ENCODE measurements at places on chromosomes 1 and 21.

- no peak for DNase-seq
These were observed 32.6 kb downstream of the FOXO6 start for GRCh38 chr1:41393716-41394368.

DNA sequence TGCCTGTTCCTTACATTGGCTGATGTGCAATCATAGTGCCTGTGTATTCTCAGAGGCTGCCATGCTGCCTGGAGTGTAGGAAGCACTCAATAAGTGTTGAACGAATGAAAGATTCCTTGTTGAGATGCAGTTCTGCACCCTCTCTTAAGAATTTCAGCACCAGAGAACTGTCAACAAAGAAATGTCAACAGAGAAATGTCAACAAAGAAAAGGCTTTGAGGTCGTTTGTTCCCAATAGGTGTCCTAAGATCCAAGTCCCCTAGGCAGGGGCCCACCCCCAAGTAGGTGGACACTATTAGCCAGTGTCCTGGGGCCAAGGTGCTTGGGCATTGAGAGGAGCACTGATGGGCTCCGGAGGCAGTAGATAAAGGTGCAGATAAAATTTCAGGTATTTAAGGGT lies 12.6 kb downstream of the KCND3 start:
- no peak for DNase-seq

- DNase-seq: no peak
These were observed 353.4 kb upstream of the ZRANB2 start for GRCh38 chr1:71434240-71434639.

DNA sequence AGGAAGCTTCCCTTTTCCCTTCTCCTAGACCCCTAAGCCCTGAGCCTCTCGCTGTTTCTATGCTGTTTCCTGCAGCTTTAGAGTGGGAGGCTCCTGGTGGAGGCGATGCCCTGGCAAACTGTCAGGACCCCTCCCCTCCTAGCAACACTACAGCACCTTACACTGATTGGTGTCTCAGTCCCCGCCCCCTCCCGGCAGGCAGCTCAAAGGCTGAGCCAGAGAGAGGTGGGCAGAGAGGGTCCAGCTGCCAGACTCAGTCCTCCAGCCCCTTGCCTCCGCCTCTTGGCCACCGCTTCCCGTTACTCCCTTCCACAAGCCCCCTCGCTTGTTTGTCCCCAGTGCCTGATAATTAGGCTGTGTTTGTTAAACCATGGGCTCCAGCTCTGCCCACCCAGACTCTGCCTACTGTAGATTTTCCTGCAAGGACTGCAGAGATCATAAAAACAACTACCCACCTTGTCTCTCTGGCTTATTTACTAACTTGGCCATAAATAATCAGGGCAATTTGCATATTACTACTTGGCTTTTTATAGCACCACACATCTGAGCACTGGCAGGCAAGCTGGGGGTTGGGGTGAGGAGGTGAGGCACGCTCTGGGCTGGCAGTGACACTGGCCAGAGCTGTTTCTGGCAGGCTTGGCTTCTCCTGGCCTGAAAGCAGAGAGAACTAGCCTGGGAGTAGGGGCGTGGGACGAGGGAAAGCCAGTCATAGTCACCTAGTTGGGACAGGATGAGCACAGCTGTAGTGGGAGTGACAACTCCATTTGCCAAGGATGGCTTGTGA lies 107.5 kb downstream of the CSMD2 start:
- DNase-seq: peak; percentile 70

- DNase-seq: peak; percentile 85
These were observed 119.2 kb downstream of the GALNT2 start for GRCh38 chr1:230186003-230186863.

DNA sequence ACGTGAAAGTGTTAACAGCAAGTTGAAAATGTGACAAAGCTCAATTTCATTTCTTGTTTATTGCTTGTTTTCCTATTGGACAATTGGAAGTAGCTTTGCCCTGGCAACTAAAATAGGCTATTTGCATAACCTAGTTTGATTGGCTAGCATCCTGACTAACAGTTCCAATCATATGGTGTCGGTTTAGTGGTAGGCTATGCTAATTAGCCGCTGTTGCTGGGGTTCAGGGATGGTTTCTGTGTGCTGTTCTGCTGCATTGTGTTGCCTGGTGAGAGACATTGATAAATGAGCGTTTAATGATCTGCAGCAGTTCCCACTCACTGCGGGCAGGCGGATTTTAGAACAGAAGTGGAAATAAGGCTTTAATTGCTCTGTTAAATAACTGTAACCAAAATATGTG lies 68.5 kb downstream of the DYRK1A start:
- peak; percentile 77 for DNase-seq

- no peak for DNase-seq
These were observed 6.1 kb downstream of the AK2 start for GRCh38 chr1:33030575-33030974.

DNA sequence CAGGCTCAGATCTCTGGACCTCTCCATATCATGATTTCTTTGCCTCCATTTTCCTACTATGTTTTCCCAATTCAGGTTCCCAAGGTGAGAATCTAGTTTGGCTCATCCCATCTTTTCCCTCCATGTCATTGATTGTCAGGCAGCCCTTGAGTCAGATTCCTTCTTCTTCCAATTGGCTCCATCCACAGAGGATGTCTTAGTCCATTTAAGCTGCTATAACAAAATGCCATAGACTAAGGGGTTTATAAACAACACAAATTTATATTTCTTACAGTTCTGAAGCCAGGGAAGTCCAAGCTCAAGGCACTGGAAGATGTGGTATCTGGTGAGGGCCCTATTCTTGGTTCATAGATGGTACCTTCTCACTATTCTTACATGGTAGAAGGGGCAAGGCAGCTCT lies 42.8 kb upstream of the SLC2A1 start:
- no peak for DNase-seq

- DNase-seq: no peak
These were observed 42.3 kb downstream of the MDM4 start for GRCh38 chr1:204558467-204558866.

DNA sequence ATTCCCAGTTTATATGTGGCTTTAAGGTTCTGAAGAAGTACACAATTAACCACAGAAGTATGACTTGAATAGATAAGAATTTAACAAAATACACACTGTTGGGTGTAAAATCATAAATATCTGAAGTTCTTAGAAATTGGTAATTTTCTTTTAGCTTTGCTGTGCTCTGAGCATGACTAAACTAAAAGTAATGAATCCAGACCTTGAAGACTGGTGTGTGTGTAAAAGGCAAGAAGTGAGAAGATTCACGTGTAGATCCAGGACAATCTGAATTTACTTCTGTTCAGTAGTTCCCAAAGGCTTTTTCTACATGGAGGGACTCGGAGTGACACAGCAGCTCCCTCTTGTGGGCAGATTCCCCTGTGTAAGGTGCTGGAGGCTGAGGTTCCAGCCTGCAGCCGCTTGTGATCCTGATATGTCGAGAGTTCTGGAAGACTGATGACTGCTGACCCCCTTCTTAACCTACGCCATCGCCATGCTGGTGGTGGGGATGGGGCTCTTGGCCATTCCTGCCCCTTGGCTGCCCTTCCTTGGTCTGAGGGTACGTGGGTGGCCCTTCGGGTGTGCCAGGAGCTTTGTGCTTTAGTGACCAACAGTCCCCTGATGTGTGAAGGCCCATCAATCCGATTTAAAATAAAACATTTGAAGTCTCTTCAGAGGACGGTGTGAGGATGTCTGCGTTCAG lies 62.7 kb downstream of the ADARB1 start:
- peak; percentile 96 for DNase-seq

- no peak for DNase-seq
These were observed 29.3 kb upstream of the SLC45A3 start for GRCh38 chr1:205709640-205710039.

DNA sequence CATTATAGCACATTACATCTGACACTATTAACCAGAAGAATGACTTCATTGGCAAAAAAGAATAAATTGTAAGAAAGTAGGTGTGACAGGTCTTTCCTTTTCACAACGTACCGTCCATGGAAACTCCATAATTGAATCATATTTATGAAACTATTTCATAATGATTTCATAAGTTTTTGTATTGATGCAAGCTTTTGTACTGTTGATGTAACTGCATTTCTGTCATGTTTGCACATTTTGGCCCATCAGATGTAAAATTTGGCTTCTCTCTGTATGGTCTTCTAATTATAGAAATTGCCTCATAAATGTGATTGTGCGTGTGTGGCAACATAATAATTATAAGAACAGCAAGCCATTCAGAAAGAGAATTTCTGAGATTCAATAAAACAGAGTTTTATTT lies 180.7 kb upstream of the ZNHIT6 start:
- no peak for DNase-seq

- no peak for DNase-seq
These were observed 4.5 kb upstream of the DIP2A start for GRCh38 chr21:46454142-46454541.

DNA sequence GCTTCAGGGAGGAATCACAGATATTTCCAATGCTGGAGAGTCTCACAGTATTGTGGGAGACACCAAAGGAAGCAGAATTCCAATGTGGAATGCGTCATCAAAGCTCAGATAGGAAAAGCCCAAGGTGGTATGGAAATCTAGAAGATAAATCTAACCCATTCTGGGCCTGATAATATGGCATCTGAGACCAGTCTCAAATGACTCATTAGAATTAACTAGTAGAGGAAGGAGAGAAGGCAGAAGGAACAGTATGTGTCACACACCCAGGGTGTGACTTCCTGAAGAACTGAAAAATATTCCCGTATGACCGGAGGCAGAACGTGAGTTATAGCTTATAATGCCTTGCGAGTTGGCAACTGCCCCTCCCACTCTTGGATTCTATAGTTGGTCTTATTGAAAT lies 499.2 kb downstream of the PLPP3 start:
- DNase-seq: no peak

DNA sequence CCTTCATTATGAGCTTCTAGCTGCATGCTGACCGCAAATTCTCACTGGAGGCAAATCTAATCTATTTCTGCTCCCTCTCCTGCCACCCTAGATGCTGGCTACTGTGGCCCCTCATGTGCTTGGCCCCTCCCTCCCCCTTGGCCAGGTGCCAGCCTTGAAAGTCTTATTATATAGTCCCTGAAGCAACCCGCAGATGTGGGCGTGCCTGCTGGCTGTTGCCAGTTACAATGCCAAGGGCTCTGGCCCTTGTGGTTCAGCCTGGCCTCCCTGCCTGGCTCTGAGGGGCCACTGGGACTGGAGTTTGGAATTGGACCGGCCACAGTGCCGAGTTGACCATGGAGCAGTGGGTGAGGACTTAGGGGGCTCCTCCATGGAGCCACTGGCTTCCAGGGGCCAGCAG lies 78.9 kb upstream of the ACTRT2 start:
- DNase-seq: no peak

- DNase-seq: no peak
These were observed 25.3 kb downstream of the RBM11 start for GRCh38 chr21:14241297-14241696.

DNA sequence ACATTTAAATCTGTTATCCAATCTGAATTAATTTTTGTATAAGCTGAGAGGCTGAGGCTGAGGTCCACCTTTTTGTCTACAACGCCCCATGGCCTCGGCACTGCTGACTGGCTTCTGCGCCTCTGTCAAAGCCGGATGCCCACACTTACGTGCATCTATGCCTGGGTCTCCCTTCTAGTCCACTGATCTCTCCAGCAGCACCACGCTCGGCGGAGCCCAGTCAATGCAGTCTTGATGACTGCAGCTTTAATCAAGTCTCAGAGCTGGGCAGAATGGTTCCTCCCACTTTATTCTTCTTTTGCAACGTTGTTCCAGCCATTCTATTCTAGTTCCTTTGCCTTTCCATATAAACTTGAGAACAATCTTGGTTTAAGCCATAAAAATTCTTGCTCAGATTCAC lies 9.4 kb downstream of the PRDM15 start:
- DNase-seq: no peak

GRCh38 chr1:92511541-92511940 lies 24.8 kb upstream of the GFI1 start:
- no peak for DNase-seq

- no peak for DNase-seq
These were observed 7.2 kb upstream of the C8B start for GRCh38 chr1:56972976-56973375.

DNA sequence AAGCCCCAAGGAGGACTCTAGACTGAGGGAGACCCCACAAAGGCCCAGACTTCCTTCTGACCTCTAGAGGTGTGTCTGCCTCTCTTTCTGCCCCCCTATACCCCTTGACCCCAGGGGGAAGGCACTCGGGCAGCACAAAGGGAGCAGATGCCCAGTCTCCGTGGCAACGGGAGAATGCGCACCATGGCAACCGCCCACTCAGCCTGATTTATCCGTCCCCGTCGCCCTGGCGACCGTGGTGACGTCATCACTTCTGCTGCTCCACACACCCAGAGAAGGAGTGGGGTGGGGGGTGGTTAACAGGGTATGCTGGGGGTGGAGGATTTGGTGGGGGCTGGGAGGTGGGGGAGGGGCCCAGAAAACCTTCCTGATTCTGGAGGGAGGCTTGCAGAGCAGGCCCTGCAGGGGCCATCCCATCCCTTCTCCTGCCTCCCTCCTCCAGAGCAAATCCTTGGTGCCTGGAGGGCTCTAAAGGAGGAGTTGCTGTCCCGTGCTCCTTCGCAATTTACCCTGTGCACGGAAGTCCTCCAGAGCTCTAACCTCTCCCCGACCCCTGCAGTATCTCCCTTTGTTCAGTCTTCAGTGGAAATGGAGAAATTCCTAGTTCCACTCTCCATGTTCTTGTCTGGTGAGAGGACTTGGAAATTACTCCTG lies 6.3 kb downstream of the CELF3 start:
- DNase-seq: peak; percentile 71

DNA sequence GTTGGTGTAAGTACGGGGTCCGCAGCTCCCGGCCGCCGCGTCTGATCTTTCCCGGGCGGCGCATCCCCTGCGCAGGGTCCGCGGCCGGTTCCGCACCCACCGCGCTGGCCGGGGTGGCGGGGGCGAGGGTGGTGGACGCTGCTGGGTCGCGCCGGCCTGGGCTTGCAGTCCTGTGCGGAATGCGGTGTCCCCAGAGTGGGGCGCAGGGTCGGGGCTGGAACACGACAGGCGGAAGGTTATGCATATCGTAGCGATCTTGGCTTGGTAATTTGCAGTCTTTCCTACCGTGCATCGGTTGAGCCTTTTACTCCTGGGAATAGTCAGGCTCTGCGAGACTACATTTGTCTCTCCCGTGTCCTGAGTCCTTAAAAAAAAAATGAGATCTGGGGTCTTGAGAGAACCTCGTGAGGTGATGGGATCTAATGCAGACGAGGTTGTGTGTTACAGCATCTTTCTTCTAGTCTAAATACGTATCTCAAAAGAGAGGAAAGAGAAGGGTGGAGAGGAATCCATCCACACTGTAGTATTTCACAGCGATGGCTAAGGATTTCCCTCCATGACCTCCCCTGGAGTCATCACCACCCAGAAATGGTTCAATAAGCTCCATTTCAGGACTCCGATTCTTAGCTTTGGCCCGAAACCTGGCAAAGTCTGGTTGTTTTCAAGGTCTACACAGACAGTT lies 572 bp downstream of the ATP1B1 start:
- peak; percentile 74 for DNase-seq

GRCh38 chr1:26706315-26706714 lies 10.5 kb downstream of the ARID1A start:
- no peak for DNase-seq

DNA sequence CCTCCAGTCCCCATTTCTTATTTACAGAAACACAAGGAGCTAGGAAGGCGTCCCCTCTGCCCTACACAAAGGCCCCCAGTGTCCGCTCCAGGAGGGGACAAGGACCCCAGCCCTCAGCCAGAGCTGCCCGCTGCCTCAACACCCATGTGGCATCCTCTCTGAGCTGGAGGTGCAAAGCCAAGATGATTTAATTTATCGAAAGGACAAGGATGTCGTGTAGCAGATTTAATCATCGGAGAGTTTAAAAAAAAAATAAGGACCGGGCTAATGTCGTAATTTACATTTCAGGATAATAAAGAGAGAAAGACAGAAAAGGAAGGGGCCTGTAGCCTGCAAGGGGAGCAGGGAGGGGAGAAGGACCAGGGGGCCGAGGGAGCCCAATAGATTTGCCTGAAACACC lies 68.3 kb upstream of the CASZ1 start:
- DNase-seq: no peak

GRCh38 chr1:158362482-158362881 lies 8.8 kb downstream of the CD1E start:
- DNase-seq: no peak
